ENCODE measurements at places on chromosomes 7 and 10.

DNA sequence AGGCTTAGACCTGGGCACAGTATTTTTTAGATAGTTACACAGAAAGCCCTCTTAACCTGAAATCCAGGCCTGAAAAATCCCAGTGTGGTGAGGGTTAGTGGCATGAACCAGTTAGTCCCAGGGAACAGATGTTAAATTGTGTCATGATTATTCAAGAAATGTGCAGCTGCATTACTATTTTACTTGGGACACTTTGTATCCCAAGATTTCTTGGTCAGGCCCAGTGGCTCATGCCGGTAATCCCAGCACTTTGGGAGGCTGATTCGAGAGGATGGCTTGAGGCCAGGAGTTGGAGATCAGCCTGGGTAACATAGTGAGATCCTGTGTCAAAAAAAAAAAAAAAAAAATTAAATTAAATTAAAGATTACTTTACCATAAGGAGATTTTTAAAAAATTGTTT, 36.0 kb upstream of the OTUD1 start:
- DNase-seq = no peak

- DNase-seq = peak; percentile 14
Measured at GRCh38 chr10:73168465-73168803, 515 bp downstream of the FAM149B1 start.

DNA sequence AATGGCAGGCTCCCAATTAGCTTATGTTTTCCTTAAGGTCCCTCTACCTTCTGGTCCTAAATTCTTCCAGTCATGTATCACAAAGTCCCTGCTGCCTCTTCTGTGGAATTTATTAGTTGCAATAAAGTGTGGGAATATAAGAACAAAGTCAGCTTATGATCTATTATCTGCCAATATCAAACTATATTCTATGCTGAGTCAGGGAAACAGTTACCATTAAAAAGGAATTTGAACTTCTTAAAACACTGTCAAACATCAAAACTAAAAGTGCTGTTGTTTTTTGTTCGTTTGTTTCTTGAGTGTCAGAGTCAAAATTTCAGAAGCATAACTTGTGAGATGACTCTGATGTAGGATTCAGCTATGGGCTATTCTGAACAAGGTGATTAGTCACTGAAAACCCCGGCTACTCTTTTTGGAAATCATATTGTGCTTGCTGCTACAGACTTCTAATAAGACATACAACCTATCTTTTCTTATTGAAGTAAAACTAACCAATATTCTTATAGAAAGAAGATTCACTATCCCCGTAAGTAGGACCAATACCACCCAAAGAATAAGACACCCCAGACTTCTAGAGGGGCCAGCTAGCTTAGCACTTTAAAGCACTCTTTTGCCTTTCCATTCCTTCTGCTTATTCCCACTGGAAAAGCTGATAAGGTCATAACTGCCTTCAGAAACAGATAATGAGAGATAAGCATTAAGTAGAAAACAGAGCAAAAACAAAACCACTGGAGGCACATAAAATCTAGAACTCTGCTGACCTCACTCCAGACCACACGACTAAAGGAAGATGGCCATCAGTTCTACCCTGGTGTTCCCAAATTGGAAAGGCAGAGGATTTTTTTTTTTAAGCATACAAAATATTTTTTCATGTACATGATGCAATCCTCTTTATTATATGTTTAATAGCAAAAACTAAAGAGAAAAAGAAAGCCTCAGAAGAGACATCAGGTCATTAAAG, 370.6 kb downstream of the PARD3 start:
- DNase-seq = no peak

GRCh38 chr7:80403686-80404241, 108.1 kb downstream of the GNAT3 start:
- DNase-seq = no peak

DNA sequence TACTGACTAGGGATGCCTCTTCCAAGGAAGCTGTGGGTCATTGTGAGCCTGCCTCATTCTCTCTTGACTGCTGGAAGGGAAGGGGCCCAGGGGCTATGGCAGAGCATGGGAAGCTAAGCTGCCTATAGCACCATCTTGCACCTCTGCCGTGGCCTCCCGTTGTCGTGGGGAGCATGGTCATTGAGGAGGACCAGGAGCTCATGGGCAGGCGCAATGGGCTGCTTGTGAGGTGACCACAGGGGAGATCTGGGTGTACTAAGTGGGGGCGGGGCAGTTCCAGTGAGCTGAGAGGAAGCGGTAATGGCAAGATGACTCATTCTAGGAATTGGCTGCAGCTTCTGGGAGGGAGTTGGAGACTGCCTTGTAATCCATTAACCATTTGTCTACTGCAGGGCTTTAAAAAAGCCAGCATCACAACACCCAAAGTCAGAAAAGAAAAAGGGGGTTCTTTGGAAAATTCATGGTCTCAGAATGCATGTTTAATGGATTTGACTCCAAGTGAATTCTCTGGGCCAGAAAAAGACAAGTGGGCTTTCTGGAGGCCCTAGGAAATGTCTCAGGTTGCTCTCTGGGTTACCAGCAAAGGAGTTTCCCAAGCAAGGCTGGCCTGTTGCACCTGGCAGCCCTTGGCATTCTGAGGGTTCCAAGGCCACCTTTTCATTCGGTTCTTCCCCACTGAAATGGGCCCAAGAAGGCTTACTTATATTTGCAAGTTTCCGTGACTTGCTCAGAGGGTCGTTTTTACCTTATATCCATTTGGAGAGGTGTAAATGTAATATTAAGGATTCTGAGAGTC, 3.6 kb downstream of the DUSP5 start:
- DNase-seq = peak; percentile 77

DNA sequence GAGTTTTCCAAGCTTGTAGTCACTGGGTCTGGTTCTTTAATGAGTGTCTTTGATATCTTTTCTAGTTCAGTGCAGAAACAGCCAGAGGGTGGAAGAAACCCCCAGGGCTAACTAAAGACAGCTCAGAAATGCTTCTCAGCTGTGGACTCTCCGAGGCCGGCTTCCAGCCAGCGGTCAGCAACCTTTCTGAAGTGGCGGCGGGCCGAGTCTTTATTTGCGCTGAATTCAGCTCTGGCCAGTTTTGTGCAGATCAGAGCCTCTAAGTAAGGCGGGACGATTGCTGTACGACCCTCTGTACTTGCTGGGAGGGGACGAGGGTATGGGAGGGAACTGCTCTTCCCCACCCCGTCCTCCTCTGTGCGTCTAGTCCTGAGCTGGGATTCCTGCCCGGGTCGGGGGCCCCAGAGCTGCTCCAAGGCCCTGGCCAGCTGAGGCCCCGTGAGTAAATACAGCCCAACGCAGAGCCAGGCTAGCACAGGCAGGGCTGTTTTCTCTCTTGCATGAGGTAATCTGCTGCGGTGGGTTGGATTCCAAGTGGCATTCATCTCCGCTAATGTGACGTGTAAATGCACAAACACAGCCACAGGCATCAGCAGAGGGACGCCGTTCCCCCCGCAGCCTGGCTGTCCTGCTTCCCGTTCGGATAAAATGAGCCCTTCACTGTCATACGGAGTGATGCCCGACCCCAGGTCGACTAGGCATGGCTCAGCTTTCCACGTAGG, 159.8 kb downstream of the PIP4K2A start:
- no peak for DNase-seq

Data from MM.1S (cell line).